ENCODE measurements at places on chromosomes 7 and 10.

GRCh38 chr7:108054537-108054936 is 51.6 kb upstream of the LAMB1 start:
- DNase-seq, result no peak

GRCh38 chr7:88395715-88396114 is 89.0 kb upstream of the STEAP4 start:
- DNase-seq, result no peak

- no peak for DNase-seq
Observed at GRCh38 chr7:70738151-70738885, 393.6 kb upstream of the GALNT17 start.

DNA sequence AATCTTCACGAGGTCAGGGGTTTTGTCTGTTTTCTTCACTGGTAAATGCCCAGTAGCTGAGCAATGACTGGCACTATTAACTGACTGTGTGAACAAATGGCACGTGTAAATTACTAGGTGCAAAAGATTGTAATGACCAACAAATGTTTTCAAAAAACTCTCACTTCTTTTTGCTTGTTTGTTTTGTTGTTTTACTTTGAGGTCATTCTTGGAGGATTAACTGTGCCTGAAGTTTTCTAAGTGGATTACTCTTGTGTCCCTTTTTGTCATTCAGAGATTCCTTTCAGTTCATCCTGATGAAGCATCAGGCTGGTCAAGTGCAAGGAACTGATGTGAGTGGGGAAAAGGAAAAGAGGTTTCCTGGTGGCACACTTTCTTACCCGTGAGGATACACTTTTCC is 74.4 kb upstream of the PPP1R3C start:
- no peak for DNase-seq

DNA sequence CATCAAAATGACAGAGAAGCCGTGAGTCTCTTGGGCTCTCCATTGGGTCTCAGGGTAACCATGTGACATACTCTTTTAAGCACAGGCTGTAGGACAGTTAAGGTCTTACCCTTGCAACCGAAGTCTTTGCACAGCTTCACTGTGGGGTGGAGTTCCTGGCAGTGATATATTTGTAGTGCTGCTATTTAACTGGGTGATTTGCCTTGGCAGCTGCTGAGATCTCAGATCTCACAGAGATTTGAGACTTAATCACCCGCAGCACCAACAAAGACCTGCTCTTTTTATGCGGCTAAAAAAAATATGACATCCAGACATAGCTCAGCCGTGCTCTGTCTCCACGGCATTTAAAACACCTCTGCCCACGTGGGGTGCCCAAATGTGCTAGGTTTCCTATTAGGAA is 63.4 kb upstream of the NPTX2 start:
- DNase-seq, result no peak

DNA sequence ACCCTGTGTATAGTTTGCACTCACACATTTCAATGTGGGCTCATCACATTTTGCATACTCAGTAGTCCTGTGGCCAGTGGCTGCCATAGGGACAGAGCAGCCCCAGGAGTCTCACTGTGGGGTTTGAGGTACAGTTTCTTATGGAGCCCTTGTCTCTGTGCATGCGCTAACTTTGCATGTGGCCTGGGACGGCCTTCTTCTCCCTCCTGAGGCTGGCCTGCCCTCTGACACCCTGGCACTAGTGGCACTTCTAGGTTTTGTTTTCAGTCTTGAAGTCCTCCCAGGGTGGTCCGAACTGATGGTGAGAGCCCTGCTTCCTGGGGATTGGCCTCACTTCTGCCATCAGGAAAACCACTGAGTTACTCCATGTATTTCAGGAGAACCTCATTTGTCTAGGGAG is 21.2 kb downstream of the NACAD start:
- DNase-seq, result no peak

GRCh38 chr7:96855139-96855538 is 145.5 kb upstream of the SEM1 start:
- no peak for DNase-seq

GRCh38 chr7:69199041-69199440 is 399.2 kb upstream of the AUTS2 start:
- DNase-seq, result no peak

DNA sequence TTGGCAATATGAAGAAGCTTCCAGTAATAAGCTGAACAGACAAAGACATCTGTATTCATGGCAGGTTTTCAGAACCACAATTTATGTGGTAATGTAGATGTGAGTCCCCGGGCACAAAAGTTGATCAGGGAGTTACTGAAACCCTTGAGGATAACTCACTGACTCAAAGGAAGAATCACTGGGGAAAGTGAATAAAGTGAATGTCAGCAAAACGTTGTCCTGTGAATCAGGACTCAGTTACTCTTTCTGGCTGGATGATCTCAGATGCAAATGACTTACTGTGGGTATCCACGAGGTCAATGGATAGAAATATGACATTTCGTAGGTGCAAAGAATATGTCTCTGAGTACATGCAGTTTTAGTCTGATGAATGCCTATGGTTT is 172.8 kb upstream of the CTBP2 start:
- DNase-seq, result no peak

DNA sequence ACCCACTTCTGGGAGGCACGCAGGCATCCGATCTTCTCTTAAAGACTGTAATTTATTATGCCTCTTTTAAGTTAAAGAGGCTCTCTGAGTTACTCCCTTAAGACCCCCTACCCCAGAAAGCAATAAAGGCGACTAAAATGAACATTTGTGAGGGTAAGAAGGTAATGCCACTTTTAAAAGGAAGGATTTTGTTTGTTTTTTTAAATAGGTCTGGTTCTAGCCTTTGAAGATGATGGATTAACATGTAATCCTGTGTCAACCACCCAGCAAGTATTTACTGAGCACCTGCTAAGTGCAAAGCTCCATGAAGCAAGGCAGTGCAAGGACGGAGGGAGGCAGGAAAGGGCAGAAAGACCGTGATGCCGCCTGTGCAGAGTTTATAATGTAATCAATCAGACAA is 26.1 kb downstream of the SH3PXD2A start:
- no peak for DNase-seq

GRCh38 chr7:90853205-90853604 is 257.1 kb downstream of the CDK14 start:
- no peak for DNase-seq

- no peak for DNase-seq
Observed at GRCh38 chr7:50436133-50436806, 13.9 kb downstream of the FIGNL1 start.

DNA sequence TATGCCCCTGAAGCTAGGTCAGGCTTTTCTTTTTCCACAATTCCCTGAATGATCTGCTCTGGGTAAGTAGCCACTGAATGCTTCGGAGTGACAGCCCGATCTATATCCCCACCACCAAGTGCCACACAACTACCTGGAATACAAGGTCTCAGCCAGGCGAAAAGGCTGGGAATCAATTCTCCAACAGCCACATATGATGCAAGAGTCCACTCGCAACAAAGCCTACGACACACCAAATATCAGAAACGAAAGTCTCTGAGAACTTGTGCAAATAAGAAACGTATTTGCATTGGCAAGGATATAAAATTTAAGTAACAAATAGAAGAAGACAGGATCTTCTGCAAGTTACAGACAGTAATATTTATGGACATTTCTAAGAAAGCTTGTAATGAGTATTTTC is 5.7 kb downstream of the HIPK2 start:
- DNase-seq, result no peak

DNA sequence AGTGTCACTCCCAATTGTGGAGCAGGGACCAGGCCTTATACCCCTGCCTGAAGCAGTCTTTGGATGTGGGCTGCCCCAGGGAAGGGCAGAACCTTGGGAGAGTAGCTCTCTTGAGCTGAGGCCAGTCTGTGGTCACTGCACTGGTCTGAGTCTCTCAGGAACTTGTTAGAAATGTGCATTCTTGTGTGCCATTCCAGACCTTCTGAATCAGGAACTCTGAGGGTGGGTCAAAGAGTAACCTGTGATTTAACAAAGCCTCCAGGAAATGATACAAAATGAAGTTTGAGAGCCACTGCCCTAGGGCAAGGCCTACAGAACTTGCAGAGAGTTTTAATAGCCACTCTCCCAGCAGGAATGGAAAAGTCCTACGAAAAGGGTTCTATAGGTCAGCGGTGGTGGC is 68.1 kb downstream of the LYZL1 start:
- no peak for DNase-seq

DNA sequence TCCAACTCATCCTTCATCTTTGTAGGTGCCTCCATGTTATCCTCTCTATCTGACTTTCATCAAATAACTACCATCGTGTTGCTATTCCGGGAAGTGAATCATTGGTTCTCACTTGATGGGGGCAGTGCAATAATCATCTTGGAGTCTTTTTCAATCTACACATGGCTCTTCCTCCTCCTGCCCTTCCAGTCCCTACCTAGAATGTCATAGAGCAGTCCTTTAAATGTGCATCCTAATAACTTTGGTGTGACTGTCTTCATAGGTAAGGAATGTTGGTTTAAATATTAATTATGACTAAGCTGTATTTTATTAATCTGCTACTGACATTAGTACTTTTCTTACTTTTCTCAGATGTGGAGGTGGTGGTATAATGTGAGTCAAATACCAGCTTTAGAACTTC is 8.4 kb upstream of the CDK14 start:
- DNase-seq, result no peak

DNA sequence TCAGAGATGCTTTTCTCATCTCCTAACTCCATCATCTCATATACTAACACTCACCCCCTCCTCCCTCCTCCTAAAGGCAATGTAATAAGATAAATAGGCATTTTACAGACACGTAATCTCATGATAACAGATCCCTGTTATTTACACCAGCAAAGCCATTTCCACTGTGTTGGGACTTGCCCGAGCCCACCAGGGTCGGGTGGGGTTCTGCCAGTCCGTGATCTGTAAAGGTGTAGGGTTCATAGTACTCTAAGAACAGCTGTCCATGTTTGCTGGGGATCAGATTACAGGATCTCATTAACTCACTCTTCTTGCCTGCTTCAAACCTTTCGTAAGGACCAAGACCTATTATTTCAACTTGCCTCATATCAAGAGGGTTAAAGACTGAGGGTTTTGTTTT is 172.4 kb downstream of the FZD1 start:
- no peak for DNase-seq
